ENCODE measurements at places on chromosomes 5 and 9.

GRCh38 chr9:93254806-93255493 lies 71.0 kb downstream of the WNK2 start:
- DNase-seq: no peak

DNA sequence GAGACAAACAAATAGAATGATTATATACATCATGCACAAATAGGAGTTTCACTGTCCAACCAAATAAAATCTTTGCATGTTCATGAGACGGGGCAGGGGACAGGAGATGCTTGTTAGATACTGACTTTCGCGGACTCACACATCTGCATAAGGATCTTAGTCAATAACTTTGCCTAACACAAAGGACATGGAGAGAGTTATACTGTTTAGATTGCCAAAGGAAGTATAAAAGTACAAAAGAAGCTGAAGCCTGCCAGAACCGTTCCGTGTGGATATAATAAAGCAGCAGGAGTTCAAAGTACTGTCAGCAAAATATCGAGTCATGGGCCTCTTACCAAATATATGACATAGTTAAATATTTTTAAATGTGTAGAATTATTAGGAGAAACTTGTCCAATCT lies 1148.4 kb downstream of the EFNA5 start:
- DNase-seq: no peak

DNA sequence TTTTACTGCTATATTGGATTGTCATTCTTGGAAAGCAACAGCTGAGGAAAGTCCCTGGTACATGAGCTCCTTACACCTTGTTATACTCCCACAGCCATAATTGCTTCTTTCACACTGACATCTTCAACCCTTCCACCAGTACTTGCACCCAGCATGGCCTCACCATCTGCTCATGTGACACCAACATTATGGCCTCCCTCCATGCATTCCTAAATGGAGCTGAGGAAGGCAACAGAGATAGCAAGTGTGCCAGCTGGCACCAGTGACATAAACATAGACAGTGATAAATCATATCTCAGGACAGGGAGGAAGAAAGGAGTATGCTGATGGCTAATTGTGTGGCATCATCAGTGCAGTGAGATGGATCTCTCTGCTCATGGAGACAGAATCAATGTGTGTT lies 119.5 kb downstream of the BAAT start:
- no peak for DNase-seq

DNA sequence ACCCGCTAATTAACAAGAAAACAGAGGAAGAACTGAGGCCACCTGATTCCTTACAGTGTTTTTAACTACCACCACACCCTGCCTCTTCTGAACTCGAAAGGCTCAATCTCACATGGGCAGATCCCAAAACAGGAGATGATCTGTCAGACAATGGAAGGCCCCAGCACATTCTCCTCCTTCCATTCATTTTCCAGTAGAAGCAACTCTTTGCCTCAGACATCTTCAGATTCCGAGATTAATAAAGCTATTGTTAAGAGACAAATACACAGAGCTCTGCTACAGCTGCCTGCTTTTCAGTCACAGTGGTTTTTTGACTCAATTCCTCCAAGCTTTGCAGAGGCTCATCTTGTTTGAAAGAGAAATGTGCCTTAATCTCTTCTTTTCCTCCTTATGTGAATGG lies 127.2 kb upstream of the ADAMTSL1 start:
- no peak for DNase-seq

DNA sequence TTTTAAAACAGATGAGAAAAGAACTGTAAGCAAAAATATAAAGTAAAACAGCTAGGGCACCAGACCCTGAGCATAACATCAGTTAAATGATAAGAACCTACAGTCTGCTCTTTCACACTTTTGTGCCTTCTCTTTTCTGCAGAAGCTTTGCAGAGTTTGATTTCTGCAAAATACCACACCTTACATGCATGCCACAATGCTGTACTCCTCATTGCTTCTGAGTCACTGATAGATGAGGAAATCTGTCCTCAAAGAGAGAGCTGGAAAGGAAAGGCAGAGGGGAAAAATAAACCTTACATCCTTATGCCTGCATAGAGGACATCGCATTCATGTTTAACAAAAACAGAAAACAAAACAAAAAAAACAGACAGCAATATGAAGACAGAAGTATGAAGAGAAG lies 142.9 kb downstream of the ATPSCKMT start:
- no peak for DNase-seq

GRCh38 chr5:73625372-73625943 lies 538 bp upstream of the ARHGEF28 start:
- no peak for DNase-seq
